Kasumi-1 (cell line): ENCODE measurements at places on chromosomes 13 and 19.

GRCh38 chr13:45331123-45331619, 9.8 kb downstream of the TPT1 start:
- peak; percentile 29 for DNase-seq

DNA sequence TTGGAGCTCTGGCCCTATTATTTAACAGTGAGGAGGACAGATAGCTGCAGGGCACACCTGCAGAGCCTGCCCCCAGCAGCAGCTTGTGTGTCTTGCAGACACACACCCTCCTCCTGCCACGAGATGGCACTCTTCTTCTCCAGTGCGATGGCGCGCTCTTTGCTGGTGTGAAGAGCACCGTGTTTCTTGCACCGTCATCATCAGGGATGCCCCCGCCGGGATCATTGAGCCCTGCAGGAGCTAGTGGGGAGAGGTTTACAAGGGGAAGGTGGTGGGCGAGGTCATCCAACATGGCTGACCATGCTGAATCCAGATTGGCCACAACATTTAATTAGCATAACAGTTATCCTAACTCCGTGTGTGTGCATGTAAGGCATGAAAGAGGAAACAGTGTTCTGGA, 105.6 kb downstream of the RAB20 start:
- peak; percentile 84 for DNase-seq

GRCh38 chr13:28131646-28132045, 6.7 kb upstream of the PAN3 start:
- DNase-seq: no peak

DNA sequence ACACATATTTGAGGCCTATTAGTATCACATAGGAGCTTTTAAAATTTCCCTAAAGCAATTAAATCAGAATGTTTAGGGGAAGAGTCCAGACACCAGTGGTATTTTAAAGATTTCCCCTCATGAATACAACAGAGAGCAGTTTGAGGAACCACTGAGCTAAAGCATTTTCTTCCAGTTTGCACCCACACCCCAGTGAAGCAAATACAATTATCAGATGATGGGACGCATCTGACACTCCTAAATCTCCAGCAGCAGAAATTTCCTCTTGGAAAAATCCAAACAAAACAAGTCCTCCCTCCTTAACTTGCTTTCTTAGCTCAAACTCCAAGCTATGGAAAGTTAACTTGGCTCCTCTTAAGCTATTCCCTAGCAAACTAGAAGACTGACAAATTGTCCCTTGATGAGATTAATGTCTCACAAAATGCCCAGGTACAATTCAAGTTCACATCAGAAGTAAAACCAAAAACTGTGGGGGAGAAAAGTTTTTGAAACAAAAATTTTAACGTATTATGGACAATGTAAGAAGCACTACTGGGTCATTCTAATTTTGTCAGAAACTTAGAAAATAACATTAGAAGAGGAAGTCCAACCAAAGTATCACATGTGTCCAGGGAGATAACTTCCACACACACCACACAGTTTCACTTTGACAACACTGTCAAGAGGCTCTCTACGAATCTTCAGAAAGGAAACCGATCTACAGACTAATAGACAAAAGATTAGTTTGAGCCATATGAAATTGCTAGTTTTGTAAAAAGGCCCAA, 74.1 kb downstream of the ABCC4 start:
- DNase-seq: peak; percentile 61

DNA sequence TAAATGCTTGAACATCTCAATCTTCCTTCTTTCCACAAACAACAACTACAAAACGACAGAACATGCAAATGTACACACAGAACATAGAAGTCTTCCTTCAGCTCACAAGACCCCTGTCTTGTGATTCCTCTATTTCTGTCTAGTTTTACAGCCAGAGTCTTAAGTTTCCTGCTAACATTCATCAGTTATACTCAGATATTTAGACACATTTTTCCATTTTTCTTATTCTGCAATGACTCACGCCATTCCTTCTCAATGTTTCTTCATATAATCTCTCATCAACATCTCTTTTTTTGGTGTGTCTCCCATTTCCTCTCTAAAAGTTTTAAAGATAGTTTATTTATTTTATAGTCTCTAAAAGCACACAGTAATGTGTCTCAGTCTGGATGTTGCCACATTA, 1872.9 kb upstream of the PCDH20 start:
- DNase-seq: no peak

GRCh38 chr13:26412936-26413716, 144.4 kb upstream of the WASF3 start:
- DNase-seq: no peak

DNA sequence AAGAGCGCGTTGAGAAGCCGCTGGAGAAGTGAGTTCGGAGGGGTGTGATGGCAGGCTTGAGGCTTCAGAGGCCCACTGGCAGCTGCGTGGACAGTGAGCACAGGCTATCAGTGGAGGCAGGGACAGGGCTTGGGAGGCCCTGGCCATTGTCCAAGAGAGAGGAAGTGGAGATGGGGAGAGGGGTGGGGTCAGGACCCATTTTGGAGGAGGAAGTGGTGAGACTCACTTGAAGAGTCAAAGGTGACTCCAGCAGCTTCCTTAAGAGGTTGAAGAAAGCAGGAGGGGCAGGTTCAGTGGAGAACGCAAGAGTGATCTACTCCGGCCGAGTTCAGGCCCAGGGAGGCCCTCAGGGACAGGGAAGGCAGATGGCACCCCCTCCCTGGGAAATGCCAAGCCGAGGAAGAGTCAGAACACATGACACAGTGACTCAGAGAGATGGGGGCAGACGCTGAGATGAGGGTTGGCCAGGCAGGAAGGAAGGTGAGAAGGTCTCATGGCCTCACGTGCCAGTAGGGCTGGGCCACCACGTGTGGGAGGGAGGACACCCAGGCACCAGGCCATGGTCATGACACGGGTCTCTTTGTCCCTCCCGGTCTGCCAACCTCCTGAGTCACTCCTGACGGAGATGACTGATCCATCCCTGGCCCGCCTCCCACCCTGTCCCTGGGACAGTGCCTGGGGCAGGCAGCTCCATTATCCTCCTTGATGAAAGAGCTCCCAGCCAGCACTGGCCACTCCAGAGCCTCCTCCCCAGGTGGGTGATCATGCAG, 10.1 kb upstream of the CD22 start:
- DNase-seq: no peak

DNA sequence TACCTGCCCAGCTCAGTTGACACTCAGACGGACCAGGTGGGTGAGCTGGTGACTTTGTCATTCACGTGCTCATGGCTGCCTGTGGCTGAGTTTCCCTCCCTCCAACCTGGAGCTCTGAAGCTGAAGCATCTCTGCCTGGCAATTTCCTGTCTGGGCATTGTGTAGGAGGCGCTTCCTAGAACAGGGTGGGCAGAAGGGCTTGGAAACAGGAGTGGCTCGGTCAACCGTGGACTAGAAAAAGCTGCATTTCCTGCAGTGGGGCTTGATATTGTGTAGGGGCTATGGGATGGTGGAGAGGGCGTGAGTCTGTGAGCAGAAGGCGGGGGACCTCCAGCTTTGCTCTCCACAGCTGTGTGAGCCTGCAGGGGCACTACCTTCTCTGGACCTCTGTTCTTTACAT, 278.3 kb downstream of the TEX29 start:
- no peak for DNase-seq

DNA sequence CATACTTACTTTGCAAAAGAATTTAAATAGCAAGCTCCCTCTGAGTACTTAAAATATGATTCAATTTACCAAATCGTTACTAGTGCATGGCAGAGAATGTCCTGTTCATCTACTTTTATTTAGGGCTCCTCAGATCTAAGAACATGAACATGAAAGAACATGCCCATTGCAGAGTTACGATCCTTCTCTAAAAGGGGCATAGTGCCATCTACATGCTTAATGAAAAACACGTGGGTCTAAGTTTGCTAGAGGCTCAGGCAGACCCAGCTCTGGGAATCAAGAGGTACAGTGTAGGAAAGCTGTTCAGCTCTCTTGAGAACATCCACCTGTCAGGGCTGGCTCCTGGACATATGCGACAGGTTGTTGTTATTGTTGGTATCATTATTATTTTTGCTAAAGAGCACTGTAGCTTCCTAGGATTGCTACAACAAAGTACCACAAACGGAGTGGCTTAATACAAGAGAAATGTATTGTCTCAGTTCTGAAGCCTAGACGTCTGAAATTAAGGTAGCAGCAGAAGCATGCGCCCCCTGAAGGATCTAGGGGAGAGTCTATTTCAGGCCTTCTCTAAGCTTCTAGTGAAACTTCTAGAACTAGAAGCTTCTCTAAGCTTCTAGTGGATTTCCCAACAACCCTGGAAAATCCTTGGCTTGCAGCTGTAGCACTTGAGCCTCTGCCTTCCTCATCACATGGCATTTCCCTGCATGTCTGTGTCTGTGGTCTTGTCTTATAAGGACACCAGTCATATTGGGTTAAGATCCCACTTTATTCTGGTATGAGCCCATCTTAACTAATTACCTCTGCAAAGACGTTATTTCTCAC, 133.9 kb downstream of the DCT start:
- DNase-seq: no peak
